Stimulated activated CD4-positive, alpha-beta T cell treated with anti-CD3 and anti-CD28 coated beads, TNF-alpha, amount 100 ng/mL, for 1 hour (primary cell): ENCODE measurements at places on chromosomes 6 and 20.
A peak's percentile ranks its signal among the peaks of the same experiment; 100 is the strongest.

GRCh38 chr20:40785346-40785745, 96.3 kb upstream of the MAFB start:
- no peak for DNase-seq

- no peak for DNase-seq
Measured at GRCh38 chr6:112912416-112913101, 565.4 kb downstream of the RFPL4B start.

- DNase-seq: no peak
Measured at GRCh38 chr6:110777636-110778035, 37.6 kb downstream of the CDK19 start.

- no peak for DNase-seq
Measured at GRCh38 chr6:127939442-127940066, 38.7 kb upstream of the THEMIS start.

- no peak for DNase-seq
Measured at GRCh38 chr20:6764619-6765018, 2.9 kb upstream of the BMP2 start.

GRCh38 chr20:61437280-61438206, 185.5 kb downstream of the CDH4 start:
- no peak for DNase-seq

DNA sequence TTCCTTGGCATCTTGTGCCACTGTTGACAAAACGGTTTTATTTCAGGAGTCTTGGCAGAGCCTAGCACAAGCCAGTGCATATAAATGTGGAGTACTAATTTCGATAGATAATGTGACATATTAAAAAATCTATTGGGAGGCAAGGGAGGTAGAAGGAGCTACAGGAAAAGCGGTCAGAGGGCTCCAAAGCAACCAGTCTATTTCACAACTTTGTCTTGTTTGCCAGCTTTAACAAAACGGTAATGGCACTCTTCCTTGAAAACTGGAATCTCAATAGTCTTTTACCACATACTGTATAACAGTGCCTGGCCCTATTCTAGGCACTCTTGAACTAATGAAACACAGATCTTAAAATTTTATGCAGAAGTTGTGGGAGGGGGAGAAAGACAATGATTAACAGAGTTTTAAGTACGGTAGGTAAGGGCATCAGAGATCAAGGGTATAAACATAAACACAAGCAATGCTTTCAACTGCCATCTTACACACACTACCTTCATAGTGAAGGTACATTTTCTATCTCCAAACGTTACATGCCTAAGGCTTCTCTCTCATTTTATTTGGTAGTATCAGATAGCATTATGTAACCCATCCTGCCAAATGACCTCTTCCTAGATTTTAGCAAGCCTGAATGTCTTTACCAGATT, 33.5 kb upstream of the SYNCRIP start:
- DNase-seq: no peak

GRCh38 chr20:48155268-48155667, 370.0 kb upstream of the SULF2 start:
- DNase-seq: no peak

- no peak for DNase-seq
Measured at GRCh38 chr6:20692023-20692422, 157.8 kb downstream of the CDKAL1 start.

DNA sequence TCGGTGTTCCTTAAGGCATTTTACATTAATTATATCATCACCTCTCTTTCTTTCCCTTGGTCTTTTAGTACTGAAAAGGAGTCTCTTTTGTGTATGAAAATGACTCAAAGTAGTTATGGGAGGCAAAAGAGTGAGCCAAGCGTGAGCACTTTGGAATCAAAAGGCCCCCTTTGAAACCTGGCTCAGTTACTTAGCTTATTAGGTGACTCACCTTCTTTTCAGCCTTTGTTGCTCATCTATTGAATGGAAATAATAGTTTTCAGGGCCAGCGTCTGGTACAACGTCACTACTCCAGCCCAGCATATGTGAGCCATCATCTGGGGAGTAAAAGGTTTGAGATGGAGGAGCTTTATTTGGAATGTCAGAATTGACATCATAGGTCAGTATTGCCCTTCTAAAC, 147.4 kb upstream of the SCGN start:
- DNase-seq: no peak

GRCh38 chr6:28003059-28003458, 46.0 kb downstream of the OR2B6 start:
- DNase-seq: no peak

GRCh38 chr20:51542033-51542570, 417 bp downstream of the NFATC2 start:
- DNase-seq: peak; percentile 54

- DNase-seq: no peak
Measured at GRCh38 chr6:23176883-23177282, 607.5 kb downstream of the HDGFL1 start.

DNA sequence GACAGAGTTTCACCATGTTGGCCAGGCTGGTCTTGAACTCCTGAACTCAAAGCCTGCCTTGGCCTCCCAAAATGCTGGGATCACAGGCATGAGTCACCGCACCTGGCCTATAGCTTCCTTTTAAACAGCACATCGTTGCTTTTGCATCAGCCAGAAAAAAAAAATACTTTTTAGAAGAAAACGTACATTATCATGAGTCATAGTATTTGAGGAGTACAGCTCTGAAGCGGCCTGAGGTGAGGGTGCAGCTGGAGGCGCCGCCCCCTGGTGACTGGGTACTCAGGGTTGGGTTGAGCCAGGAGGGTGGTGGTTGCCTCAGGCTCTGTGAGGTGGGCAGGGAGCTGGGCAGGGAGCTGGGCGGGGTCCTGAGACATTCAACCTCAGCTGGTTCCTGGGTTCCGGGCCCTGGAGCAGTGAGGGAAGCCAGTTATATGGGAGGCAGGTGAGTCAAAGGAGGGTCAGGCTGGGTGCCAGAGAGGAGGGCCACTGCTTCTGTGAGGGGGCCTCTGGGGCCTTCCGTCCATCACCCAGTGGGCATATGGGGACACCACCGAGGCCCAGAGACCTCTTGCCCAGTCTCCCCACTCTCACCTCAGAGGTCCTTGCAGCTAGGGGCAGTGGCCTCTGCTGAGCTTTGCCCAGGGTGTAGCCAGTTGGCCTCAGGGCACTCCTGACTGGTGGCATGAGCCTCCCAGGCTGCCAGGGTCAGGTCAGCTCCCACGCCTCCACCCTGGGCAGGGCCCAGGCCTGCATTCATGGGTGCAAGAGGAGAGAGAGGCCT, 11.7 kb upstream of the ID1 start:
- no peak for DNase-seq

DNA sequence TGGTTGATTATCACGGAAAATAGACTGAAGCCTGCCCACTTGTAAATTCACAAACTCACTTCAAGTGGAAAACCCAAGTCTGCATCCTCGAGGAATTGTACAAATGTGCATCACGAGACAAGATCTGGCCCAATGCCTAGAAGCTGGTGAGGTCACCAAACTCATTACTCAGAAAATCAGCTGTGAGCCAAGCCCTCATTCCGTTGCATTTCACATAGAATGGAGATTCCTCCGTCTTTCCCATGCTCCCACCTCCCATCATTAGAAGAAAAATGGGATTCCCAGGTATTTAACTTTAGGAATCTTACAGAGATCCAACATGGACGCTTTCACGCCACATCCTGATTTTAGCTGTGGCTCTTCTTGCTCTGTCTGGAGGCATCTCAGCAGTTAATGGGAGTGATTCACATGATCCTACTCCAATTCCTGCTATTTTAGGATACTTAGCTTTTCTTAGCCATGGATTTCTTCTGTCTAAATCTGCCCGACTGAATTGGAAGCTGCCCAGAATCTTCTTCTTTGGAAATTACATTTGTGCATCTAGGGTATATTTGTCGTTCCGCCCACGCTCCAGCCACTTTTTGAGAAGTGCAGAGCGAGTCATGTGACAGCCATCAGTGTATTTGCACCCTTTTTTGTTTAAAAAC, 68.7 kb upstream of the STMND1 start:
- no peak for DNase-seq

- DNase-seq: no peak
Measured at GRCh38 chr6:134979142-134979541, 29.2 kb upstream of the ALDH8A1 start.

- DNase-seq: no peak
Measured at GRCh38 chr6:15322781-15323536, 77.1 kb downstream of the JARID2 start.

DNA sequence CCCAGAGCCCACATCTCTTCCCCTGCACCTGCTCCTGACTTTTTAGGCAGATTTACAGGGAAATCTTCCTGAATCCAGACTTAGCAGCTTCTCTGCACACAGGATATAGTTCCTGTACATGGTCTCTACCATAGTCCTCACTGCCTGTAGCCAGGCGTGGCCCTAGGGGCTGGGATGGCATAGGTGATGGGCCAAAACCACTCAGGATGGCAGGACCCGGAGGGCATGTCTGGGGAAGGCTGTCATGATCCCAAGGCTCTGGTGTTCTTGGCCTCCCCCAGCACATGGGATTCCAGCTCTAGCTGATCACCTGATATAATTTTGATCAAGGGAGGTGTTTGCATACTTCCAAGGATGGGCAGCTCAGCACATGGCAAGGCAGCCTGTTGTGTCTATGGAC, 58.0 kb downstream of the TOX2 start:
- DNase-seq: no peak

DNA sequence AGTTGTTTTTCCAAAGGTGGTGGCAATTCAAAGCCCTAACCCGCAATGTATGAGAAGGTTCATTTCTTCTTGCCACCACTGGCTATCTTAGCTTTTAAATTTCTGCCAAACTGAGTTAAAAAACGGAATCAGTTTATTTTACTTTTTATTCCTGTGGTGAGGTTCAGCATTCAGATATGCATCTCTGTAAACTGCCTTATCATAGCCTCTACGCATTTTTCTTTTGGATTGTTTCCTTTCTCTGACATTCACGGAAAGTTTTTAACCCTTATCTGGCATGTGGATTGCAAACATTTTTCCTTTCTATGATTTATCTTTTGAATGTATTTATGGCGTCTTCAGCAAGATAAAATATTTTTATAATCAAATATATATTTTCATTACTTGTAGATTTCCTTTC, 37.7 kb downstream of the AK9 start:
- DNase-seq: no peak

DNA sequence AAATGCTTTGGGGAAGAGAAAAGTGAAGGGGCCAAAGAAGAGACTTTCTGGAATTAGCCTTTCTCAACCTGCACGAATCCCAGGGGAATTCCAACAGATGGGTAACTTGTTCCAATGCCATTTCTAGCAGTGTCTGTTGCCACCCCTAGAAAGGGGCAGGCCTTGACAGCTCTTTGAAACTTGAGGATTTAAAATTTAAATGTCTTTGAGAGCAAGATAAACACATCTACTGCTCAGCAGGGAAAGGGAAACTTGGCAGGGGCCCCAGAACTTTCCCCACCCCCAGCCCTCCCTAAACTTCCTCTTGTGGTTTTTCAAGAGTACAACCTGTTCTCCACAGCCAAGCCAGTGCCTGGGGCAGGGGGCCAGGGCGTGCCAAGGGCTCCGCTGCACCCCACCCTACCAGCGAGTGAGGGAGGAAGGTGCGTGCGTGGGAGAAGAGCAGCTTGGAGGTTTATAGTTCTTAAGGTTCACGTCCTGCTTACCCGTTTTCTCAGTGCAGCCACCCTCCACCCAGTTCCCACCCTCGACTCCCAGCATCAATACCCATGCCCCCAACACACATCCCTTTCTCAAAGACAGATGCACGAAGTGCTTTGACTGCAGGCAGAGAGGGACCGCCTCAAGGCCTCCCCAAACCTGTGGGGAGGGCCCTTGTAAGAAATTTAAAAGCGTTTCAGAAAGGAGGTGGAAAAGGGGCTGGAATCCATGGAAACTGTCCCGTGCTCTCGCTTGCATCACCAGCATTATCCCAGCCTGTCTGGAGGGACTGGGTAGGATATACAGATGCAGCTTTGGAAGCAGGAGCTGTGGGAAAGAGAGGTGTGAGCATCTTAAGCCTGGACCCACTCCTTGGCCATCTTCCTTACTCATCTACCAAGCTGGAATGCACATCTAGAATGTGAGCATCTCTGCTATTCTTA, 4.5 kb upstream of the TAF8 start:
- peak; percentile 66 for DNase-seq

- no peak for DNase-seq
Measured at GRCh38 chr6:39602601-39603519, 122.3 kb downstream of the KIF6 start.

- DNase-seq: no peak
Measured at GRCh38 chr6:114955363-114955762, 612.5 kb upstream of the HS3ST5 start.

DNA sequence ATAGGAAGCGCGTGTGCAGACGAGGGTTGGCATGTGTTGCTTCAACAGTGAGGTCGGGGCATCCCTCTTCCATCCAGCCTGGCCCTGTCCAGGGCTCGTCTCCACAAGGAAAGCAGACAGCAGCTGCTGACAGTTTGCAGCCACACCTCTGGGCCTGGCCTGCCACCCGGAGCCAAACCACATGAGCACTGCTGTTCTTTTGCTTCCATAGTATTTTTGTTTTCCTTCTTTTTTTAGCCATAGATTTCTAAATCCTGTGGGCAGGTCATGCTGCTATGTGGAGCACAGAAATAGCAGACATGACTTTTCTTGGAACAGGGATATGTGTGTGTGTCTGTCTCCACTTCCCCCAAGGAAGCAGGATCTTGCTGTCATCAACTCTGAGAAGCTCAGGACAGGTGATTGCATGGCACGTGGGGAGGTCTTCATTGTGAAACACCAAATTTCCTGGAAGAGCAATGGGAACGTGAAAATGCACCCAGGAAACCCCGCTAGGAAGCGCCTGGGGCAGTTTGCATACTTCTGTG, 167.4 kb downstream of the DTNBP1 start:
- no peak for DNase-seq

DNA sequence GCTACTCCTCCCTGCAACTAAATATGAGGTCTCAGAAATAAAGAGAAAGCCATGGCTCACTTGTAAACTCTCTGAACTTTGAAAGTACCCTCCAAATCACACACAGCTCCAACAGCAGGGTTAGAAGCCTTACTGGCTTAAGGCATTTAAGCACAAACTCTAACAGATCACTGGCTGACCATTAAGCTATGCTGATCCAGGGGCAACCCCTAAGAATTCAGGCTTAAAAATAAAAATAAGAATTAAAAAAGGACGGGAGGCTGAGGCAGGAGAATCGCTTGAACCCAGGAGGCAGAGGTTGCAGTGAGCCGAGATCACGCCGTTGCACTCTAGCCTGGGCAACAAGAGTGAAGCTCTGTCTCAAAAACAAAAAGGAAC, 21.8 kb downstream of the HLA-E start:
- no peak for DNase-seq

GRCh38 chr6:156639009-156639721, 138.0 kb upstream of the ARID1B start:
- no peak for DNase-seq

- DNase-seq: no peak
Measured at GRCh38 chr20:38120625-38120988, 44.5 kb downstream of the TGM2 start.
